ENCODE measurements at places on chromosomes 6 and 20.

GRCh38 chr20:41533537-41534136 lies 84.5 kb downstream of the CHD6 start:
- DNase-seq = no peak

DNA sequence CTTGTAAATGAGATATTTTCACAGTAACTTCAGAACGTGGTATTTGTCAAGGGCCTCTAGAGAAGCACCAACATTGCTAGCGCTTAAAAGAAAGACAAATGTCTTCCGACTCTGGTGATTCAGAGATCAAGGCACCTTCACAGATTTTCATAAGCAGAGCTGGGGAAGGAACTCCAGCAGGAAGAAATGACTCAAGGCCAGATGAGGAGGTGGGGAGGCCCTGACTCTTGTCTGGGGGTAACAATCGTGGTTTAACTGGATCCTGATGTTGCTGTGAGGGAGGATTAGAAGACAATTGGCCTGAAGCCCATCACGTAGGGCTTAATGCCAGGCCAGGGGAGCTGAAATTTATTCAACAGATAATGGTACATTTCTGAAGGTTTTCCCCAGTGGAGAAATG lies 122.9 kb upstream of the QKI start:
- no peak for DNase-seq

DNA sequence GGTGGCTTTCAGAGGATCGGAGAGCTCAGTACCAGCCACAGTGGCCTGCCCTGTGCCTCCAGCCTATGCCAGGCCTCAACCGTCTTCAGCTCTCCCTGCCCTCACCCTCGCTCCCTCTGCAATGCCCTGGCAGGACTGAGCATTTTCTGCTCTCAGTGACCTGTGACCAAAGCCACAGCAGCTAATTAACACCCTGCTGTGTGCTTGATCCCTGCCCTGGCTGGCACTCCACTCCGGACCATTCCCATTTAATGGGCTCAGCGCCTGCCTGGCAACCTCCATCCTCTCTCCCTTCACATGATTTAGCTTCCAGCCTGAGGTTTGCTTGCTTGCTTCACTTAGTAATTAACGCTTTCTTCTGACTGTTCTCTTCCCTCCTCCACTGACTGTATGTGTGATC lies 287.5 kb downstream of the LRFN2 start:
- no peak for DNase-seq

DNA sequence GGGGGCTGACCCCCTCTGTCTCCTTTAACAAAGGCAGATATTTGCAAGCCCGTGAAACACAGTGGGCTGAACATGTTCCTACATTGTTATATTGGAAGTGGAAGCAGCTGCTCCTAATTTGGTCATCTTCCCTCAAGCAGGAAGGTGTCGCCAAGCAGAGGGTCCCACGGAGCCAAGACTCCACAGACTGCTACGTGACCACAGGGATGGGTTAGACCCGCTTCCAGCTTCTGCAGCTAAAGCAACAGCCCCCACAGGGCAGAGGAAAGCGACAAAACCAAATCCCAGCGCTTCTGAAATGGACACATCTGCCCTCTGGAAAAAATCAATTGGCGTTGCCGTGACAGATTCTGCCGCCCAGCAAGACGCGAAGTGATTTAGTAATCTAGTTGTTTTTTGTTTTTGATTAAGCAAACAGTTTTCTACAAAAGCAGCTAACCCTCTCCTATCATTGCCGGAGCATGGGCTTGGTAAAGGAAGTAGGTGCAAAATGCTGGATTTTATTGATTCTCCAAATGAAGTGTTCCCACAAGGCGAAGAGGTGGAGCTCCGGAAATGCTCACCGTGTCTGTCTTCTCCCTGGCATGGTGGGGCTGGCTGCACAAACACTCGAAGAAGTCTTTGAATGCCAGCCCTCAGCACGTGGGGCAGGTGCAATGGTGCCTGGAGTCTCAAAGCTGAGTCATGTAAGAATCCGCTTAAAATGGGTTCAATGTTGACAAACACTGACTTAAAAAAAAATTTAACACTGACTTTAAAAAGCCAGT lies 79.4 kb upstream of the FRMD1 start:
- no peak for DNase-seq

Data from activated CD4-positive, CD25-positive, alpha-beta regulatory T cell (primary cell).